ENCODE measurements at places on chromosomes 2 and 18. TPM values are rescaled to one million over a fixed set of nuclear protein-coding genes. Genes with fewer than 3 reads are reported as not detected.

The CCDC68 gene
- 4.5 TPM for total RNA-seq

The DLGAP1 gene
- total RNA-seq: 0.12 TPM

The TWIST2 gene
- total RNA-seq: 114 TPM

The BUB1 gene
- total RNA-seq: 1.6 TPM

The HRH4 gene
- total RNA-seq: not detected

The ZBTB7C gene
- total RNA-seq: 0.85 TPM

The RELCH gene
- total RNA-seq: 19.2 TPM

The PCARE gene
- not detected for total RNA-seq

The NOL4 gene
- not detected for total RNA-seq

The WNT10A gene
- not detected for total RNA-seq

The CCDC85A gene
- 0.43 TPM for total RNA-seq

The UPP2 gene
- total RNA-seq: not detected

The HSBP1L1 gene
- 15.8 TPM for total RNA-seq

The FZD7 gene
- 10.3 TPM for total RNA-seq

The ACOXL gene
- total RNA-seq: not detected

The LYG2 gene
- total RNA-seq: not detected

The GLI2 gene
- total RNA-seq: 13.5 TPM

The ALPI gene
- total RNA-seq: not detected

The SF3B6 gene
- 126 TPM for total RNA-seq

The CDH7 gene
- not detected for total RNA-seq

The SPATA3 gene
- not detected for total RNA-seq

The MYOM1 gene
- total RNA-seq: 3.0 TPM

The PDE11A gene
- total RNA-seq: not detected

The HOXD10 gene
- not detected for total RNA-seq

The GALNT13 gene
- total RNA-seq: 0.09 TPM

The SLC11A1 gene
- total RNA-seq: 0.35 TPM

The UNC50 gene
- total RNA-seq: 50.7 TPM

The CAD gene
- 31.2 TPM for total RNA-seq

The IL1RN gene
- total RNA-seq: not detected

The LONRF2 gene
- total RNA-seq: 1.0 TPM

The PPP1R1C gene
- not detected for total RNA-seq

The CAPN14 gene
- total RNA-seq: not detected

The UGT1A5 gene
- not detected for total RNA-seq

The TFCP2L1 gene
- not detected for total RNA-seq

The EPHA4 gene
- total RNA-seq: 18.6 TPM

The PROKR1 gene
- total RNA-seq: not detected

The STARD6 gene
- total RNA-seq: not detected

The RAB11FIP5 gene
- total RNA-seq: 32.2 TPM

The AMER3 gene
- not detected for total RNA-seq

The MCM6 gene
- total RNA-seq: 12.2 TPM

The DLX1 gene
- not detected for total RNA-seq

The LRRC30 gene
- total RNA-seq: not detected

The SERPINB4 gene
- not detected for total RNA-seq

The MROH2A gene
- not detected for total RNA-seq

The CD226 gene
- 0.82 TPM for total RNA-seq

The ZCCHC2 gene
- 7.9 TPM for total RNA-seq

The DNAJC5G gene
- total RNA-seq: not detected

The NT5DC4 gene
- not detected for total RNA-seq

The THSD7B gene
- total RNA-seq: 0.17 TPM

The AKAIN1 gene
- total RNA-seq: not detected

The SAG gene
- total RNA-seq: not detected

The IL18R1 gene
- 7.5 TPM for total RNA-seq

The HAAO gene
- 0.70 TPM for total RNA-seq

The SPOPL gene
- 16.8 TPM for total RNA-seq

The NEB gene
- 0.12 TPM for total RNA-seq

The CTAGE1 gene
- total RNA-seq: under 0.01 TPM

The MRPL53 gene
- total RNA-seq: 40.7 TPM

The UGT1A4 gene
- not detected for total RNA-seq

The DPP10 gene
- total RNA-seq: not detected

All from pericardium fibroblast (primary cell).